NT2/D1 (cell line): ENCODE measurements at places on chromosomes 12 and 14.
A peak's percentile ranks its signal among the peaks of the same experiment; 100 is the strongest.

GRCh38 chr14:61280526-61281185, 482 bp downstream of the TMEM30B start:
- DNase-seq = peak; percentile 23

- no peak for DNase-seq
Measured at GRCh38 chr14:61563162-61563511, 132.2 kb upstream of the HIF1A start.

GRCh38 chr14:55650992-55651391, 71.0 kb downstream of the KTN1 start:
- no peak for DNase-seq

DNA sequence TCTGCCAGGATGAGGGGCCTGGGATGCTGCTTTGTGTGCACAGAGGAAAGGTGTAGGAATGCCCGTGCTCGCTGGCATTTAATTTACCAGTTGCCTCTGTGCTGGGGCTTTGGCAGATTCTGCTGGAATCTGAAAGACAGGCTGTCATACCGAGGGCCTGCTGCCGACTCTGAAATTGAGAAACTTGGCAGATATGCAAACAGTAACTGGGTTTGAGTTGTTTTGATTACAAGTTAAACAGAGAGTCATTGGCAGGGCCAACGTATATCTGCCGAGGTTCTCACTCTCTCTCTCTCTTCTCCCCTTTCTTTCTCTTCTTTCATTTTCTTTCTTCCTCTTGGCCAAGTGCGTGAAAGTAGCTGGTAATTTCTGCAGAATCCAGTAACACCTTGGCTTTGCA, 618.7 kb downstream of the VRK1 start:
- DNase-seq = no peak

GRCh38 chr12:56308714-56309113, 7.1 kb downstream of the CNPY2 start:
- DNase-seq = no peak

DNA sequence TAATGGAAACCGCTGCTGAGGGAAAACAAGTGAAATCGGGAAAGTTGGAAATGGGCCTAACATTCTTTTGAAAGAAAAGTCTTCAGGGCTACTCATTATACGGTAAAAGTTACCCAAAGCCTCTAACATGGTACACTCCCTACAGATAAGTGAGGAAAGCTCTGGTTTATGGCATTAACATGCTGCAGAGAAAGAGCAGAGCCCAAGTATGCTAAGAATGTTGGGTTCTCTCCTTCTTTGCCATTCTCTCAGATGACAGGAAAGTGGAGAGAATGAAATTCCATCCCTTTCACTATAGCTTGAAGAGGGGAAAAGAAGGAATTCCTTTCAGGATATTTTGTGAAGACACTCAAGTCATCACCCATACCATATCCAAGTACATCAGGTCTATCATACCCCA, 348.0 kb downstream of the SEC23A start:
- peak; percentile 16 for DNase-seq

DNA sequence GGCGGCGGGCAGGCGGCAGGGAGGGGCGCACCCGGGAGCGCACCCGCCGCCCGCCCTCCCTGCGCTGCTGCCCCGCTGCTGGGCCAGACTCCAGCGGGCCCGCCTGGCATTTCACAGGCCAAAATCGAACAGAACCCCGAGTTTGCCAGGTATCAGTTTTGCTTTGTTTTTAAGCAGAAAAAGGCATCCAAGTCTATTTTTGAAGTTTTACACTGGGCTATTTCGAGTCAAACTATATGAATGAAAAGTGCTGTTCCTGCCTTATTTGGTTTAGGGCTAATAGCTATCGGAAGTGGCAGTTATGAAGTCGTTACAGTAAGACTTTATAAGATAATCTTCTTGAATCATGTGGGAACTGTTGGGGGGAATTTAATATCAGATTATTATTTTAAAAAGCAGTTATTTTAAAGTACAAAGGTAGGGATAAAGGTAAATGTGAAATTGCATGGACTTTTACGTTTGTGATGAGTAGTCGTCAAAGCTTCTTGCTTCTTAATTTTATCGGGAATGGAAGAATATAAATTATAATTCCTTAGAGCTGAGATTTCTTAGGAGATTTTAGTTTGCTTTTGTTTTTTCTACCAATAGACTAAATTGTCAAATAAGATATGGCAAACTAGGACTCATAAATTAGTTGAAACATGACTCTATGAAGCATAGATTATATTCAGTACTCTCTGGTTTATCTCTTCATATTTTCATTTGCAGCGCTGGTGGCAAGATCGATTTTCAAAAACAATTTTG, 1.1 kb downstream of the MSRB3 start:
- no peak for DNase-seq

DNA sequence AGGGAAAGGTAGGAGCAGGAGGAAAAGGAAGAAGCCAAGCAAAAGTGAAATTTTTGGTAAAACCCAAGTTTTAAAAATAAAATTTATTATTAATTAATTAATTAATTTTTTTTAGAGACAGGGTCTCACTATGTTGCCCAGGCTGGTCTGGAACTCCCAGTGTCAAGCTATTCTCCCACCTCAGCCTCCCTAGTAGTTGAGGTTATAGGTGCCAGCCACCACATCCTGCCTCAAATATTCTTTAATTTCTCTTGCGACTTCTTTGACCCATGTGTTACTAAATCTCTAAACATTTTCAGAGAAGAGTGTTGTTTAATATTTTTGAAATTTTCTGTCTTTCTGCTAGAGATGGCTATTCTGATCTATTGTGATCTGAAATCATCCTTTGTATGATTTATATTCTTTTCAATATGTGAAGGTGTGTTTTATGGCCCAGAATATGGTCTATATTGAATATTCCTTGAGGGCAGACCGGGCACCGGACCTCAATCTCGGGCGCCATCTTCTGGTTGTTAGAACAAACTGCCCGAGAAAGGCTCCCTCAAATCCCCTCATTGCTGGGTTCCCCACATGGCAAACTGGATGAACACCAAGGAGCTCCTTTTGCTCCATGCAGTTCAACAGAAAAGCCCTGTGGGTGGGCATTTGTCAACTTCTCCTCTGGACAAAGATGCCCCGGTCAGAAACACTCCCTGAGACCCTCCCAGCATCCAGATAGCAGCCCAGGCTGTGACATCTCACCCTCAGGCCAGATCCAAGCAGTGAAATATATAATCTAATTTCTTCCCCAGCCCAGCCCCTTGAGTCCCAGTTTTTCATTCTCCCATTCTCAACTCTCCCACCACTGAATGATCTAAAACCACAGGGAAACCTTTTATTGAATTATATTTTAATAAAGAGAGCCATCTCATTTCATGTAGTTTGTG, 110.5 kb downstream of the ASCL4 start:
- DNase-seq = peak; percentile 46

DNA sequence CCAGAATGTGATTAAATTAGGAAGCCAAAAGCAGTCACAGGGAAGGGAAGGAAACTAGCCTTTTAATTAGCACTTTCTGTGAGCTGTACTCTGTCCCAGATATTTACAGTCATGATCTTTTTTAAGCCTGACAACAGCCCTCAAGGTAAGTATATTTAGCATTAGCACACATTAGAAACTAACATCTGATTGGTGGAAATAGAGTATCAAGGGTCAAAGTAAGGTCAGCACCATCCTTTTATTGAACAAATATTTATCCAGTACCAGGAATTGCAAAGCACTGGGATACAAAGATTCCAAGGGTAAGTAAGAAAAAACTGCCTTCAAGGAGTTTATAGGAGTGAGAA, 28.2 kb downstream of the RPGRIP1 start:
- no peak for DNase-seq

- no peak for DNase-seq
Measured at GRCh38 chr14:90332271-90332584, 487 bp upstream of the NRDE2 start.

DNA sequence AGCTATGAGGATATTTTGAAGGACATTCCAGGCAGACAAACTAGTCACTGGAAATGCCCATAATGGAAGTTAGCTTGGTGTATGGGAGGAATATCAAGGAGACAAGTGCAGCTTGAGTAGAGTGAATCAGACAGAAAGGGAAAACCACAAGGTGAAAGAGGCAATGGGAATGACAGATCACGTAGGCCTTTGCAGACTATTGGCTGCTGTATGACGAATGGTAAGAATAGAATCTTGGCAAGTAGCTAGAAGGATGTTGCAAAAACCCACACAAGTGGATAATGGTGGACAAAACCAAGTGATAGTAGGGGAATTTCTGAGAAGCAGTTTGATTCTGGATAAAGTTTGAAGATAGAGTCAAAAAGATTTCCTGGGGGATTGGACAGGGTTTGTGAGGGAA, 196.9 kb upstream of the NOVA1 start:
- DNase-seq = no peak

GRCh38 chr14:64944861-64945260, 2.3 kb upstream of the GPX2 start:
- no peak for DNase-seq

GRCh38 chr12:52846356-52846970, 2.3 kb downstream of the KRT78 start:
- no peak for DNase-seq

GRCh38 chr12:43180242-43180641, 371.8 kb downstream of the ADAMTS20 start:
- DNase-seq = no peak

- peak; percentile 13 for DNase-seq
Measured at GRCh38 chr14:94451091-94451771, 1.4 kb downstream of the SERPINA11 start.

- DNase-seq = no peak
Measured at GRCh38 chr12:19778172-19778571, 338.9 kb downstream of the AEBP2 start.

DNA sequence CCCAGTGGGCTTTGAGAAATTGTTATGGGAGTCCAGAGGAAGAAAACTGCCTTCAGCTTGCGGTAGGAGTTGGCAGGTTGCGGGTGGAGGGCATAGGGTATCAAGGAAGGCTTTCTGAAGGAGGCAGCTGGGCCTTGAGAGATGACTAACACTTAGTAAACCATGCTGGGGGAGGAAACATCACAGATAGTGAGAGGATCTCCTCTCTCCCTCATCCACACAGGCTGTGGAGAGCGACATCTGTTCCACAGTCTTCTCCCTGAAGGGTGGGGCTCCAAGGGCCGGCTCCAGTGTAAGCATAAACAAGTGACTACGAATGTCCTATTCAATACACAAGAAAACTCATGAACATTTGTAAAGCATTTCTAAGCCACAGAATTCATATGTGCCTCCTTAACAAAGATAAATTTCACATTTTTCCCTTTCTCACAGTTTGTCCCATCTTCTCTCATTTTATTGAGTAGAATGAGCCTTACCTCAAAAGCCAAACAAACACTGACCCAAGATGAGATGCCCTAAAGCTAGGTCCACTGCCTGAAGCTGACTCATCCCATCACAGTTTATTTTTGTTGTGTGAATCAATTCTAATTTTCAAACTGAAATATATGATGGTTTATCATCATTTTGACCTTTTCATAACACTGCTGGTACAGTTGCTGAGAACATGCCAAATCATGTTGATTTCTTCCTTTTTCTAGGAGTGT, 227.9 kb downstream of the SLC25A21 start:
- DNase-seq = no peak

GRCh38 chr12:56304872-56305590, 4.9 kb upstream of the CS start:
- DNase-seq = no peak

GRCh38 chr12:63321373-63321772, 170.4 kb upstream of the AVPR1A start:
- DNase-seq = no peak

DNA sequence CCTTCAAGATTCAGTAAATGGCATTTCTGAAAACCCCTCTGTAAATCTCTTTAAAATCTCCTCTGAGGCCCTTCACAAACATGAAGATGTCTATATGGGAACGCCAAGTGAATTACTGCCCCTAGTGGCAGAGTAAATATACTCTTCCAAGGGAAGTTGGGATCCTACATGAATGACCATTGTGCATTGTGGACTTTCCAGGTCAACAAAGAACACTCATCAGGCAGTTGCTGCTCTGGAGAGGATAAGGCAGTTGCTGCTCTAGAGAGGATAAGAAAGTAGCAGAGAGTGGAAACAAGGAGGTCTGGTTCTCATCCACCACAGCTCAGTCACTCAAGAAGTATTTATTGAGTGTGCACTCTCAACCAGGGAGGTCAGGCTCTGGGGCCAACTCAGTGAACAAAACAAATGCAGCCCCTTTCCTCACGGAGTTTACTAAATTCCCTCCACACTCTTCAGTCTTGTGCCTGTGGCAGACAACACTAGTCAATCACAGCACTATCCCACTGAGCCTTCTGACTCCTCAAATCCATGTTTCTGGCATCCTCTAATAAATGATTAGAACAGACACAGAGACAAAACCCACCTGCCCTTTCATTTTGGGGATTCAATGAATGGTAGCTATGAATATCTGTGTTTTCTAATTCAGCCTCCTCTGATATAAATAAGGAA, 52.9 kb downstream of the SVOP start:
- DNase-seq = no peak

GRCh38 chr12:50626026-50626425, 121.2 kb downstream of the DIP2B start:
- no peak for DNase-seq

- no peak for DNase-seq
Measured at GRCh38 chr14:39419272-39419671, 13.0 kb downstream of the FBXO33 start.

- DNase-seq = no peak
Measured at GRCh38 chr14:40762685-40763084, 844.0 kb upstream of the LRFN5 start.

DNA sequence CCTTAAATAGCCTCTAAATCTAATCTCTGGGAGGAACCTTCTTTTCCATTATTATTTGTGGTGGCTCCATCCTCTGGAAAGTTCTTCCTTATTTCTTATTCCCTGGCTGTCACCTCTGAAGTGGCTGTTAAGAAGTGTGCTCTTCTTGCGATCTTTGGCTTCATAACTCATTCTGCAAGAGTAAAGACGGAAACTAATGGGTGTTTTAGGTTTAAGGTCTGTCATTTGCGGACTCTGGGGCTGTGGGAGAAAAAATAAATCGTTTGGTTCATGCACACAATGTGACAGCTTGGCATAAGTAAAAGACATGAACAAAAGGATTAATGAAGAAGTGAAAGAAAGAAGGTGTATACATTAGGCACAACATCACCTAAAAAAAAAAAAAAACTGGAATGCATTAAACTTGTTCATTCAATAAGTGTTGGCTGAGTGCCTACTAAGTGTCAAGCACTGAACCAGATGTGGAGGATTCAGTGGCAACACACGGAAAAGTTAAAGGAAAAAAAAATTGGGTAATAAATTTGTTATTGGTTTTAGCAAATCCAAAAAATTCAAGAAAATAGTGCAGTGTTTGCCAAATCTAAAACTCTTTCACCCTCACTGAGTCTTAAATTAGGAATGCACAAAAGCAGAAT, 99.5 kb downstream of the ERGIC2 start:
- DNase-seq = no peak

- no peak for DNase-seq
Measured at GRCh38 chr14:104704252-104704651, 14.8 kb downstream of the INF2 start.
